ENCODE measurements at places on chromosomes 1 and 21.

GRCh38 chr21:44957901-44958451, 18.1 kb downstream of the SLX9 start:
- DNase-seq, result no peak

DNA sequence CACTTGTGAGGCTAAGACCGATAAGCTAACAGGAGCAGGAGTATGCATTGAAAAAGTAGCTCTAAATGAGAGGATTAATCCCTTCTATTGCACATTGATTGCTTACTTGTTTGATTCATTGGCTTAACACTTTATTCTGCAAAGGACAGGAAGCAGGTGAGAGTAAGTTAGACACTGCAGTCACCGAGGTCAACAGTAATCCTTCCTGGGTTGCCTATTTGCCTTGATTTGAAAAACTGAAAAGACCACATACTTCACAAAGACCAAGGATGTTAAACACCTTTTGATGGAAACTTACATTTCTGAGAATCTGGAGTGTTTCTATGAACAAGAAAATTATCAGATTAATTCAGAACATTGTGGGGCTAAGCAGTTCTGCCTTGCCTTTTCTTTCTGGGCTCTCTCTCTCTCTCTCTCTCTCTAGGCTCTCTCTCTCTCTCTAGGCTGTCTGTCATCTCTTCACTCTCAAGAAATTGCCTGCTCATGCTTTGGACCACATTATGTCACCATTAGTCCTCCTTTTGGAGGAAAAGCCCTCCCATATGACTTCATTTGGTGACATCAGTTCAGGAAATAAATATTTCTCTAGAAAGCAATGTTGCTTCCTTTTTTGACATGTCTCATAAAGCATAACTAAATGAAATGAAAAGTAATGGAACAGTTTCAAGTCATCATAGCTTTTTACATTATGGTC, 103.8 kb downstream of the TNFSF18 start:
- DNase-seq, result no peak

- no peak for DNase-seq
Measured at GRCh38 chr1:163701783-163702374, 380.1 kb downstream of the NUF2 start.

GRCh38 chr1:53127546-53127945, 14.9 kb downstream of the SLC1A7 start:
- DNase-seq, result no peak

DNA sequence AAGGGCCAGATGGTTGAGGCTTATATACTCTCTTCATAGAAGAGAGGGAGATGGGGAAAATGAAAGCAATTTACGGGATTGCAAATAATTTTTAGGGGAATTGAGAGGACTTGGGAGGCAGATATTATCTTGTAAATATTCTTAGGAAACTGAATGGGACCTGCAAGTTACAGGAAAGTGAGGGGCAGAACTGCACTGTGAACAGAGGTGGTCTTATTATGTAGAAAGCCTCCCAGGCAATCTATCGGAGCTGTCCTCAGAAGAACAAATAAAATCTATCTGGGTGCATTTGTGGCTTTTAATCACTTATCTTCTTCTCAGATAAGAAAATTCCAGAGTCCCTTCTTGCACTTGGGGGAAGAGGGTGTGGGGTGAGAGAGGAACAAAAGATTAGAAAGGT, 223.5 kb downstream of the RHOU start:
- DNase-seq, result no peak

DNA sequence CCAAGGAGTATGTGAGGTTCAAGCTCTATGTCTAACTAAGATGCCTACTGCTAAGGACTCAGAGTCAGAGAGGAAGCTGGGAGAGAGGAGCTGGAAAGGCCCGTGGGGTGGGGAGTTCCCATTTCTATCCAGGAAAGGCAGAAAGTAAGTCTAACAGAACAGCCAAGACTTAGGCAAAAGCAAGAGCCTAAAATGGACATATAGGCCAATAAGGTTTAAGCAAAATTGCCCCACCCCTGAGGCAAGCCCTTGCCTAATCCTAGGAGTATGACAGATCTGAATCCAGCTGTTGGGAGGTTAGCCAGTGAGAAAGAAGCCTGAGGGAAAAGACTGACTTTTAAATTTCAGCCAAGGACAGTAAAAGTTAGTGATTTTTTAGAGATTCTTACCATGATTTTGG, 1.6 kb upstream of the KLHDC9 start:
- no peak for DNase-seq

DNA sequence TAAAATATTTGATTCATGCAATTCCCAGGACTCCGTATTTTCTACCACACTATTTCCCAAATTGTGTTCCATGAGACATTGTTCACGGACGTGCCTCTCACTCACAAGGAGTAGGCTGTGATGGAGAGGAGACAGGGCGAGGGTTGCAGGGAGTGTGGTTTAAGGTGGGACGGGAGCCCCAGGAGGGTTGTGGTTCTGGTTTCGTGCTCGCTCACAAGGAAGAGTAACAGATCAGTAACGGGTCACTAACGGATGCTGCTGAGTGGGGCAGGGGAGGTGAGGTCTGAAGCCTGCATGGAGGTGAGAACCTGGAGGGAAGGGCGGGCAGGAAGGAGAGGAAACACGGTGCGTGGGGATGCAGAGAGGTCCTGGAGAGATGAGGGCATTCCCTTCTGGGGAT, 28.8 kb downstream of the TFF3 start:
- DNase-seq, result no peak

DNA sequence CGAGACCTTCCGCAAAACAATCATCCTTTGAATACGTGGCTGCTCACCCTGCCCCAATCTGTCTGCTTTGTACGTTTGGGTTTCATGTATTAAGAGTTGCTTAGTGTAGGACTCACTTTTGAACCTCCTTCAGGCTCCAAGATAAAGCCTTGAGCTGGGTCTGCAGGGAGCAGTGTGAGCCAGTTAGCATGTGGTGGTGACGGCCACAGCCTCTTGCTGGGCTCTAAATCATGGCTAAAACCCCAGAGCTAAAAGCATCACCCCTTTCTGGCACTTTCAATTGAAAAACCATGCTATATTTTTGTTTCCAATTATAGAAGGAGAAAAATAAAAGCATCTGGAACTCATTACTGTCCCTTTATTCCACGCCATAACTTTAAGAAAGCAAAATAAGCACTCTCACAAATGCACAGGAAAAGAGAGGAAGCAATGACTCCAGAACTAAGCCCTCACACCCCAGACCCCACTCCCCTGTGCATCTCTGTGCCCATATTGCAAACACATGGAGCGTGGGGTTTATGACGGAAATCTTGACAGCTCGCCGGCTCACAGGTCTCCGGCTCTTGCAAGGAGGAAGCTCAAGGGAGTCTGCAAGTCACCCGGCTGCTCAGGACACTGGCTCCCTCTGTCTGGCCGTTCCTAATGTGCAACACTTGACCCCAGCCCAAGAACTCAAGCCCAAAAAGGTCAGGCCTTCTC, 135.5 kb downstream of the MIS18A start:
- DNase-seq, result no peak

- DNase-seq, result no peak
Measured at GRCh38 chr1:84836145-84836544, 56.9 kb downstream of the LPAR3 start.

DNA sequence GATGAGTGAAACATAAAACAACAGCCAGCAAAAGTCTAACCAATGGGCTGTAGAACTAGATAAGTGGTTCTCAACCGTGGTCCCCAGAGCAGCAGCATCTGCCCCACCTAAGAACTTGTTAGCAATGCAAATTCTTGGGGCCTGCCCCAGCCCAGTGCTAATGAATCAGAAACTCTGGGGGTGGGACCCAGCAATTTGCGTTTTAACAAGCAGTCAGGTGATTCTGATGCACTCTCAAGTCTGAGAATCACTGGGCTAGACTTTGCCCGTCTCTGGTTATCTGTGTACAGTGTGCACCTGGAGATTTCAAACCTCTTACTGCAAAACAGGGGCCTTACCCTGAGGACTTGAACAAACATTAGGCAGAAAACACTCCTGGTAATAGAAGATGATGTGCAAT, 66.5 kb downstream of the PLXNA2 start:
- peak; percentile 49 for DNase-seq

- no peak for DNase-seq
Measured at GRCh38 chr21:42922918-42923317, 2.5 kb downstream of the ERVH48-1 start.

DNA sequence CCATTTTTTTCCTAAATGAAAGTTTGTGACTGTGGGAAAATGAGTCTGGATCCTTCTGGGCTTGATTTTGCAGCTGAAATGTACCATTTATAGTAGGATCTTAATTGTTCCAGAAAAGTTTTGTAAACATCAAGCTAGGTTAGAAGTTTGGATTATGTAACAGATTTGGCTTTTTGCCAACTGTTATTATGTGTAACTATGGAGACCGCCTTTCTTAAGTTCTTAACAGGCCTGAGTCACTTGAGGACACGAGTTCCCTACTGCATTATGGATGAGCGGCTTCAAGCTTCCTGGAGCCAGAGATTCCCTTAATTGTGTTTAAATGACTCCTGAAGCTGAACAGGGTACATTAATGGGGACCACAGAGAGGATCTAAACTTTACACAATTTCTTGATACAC, 22.2 kb downstream of the SLC25A33 start:
- DNase-seq, result peak; percentile 28

- no peak for DNase-seq
Measured at GRCh38 chr1:177915641-177916040, 54.2 kb downstream of the SEC16B start.

DNA sequence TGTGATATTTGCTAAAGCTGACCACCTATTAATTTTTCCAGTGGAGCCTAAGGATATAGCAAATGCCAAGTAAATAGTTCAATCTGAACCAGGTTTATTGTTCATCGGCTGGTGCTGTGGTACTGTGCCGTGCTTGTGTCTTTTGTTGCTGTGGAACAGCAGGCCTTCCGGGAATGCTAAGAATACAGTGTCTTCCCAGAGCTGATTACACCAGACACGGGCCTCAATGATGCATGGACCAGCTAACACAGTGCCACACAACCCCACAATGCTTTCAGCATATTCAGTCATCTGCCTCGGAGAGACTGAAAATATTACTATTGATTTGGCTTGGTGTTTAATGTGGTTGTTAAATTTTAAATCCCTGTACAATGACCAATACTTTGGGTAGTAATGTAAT, 415.4 kb downstream of the PTBP2 start:
- no peak for DNase-seq

DNA sequence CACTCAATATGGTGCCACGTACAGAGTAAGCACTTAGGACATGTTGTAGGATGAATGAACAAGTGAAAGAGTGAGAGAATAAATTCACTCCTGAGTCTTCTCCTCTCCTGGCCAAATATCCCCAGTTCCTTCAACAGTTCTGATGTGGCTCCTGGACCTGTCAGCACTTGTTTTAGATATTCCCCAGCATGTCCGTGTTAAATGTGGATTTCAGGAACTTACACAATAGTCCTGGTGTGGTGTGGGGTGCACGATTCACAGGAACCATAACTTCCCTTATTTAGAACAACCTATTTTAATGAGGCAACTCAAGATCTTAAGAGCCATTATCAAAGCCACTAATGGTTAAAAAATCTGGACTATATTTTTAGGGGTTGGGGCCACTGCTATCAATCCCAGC, 39.0 kb upstream of the MYSM1 start:
- DNase-seq, result no peak

DNA sequence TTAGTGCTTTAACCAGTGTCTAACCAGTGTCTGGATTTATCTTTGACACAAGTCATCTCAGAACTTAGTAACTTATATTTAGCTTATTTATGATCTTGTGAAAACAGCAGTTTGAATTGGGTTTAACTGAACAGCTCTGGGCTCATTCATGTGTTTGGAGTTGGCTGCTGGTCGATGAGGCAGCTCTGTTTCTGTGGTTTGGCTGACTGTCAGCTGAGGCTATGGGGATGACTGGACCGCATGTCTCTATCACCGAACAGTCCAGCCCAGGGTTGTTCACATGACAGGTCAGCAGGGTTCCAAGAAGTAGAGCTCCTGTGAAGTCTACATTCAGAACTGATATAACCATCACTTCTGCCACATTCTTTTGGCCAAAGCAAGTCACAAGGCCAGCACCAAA, 29.1 kb upstream of the C21orf91 start:
- no peak for DNase-seq

DNA sequence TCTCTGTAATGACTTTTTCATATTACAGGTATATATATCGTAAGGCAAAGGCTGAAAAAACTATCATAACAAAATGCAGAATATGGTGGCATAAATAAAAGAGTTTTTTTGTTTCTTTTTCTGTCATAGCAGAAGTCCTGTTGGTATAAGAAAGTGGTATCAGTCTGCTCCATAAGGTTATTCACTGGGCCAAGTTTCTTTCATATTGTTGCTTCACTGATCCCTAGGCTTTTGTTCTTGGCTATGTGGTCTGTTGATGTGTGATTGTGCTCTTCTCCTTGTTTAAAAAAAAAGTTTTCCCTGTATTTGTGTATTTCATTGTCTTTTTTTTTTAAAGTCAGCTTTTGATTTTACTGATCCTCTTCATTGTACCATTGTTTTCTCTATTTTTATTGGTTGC, 26.0 kb downstream of the PTBP2 start:
- DNase-seq, result no peak

DNA sequence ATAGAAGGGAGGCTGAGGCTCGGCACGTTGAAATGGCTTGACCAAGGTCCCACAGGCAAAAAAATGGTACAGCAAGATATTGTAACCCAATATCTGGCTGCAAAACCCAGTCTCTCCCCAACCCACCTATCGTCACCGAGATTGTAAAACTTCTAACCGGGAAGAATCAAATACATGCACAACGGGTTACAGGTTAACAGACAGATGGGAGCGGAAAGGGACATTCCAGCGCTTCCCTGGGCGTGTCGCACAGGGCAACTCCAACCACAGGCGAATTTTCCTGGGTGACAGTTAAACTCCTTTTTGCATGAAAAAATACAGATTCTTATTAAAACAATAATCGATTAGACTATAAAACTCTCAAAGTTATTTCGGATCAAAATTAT, 31.8 kb upstream of the JUN start:
- no peak for DNase-seq

- DNase-seq, result no peak
Measured at GRCh38 chr1:247370786-247371732, 39.4 kb upstream of the ZNF496 start.

- no peak for DNase-seq
Measured at GRCh38 chr1:199490769-199491527, 536.6 kb upstream of the NR5A2 start.

DNA sequence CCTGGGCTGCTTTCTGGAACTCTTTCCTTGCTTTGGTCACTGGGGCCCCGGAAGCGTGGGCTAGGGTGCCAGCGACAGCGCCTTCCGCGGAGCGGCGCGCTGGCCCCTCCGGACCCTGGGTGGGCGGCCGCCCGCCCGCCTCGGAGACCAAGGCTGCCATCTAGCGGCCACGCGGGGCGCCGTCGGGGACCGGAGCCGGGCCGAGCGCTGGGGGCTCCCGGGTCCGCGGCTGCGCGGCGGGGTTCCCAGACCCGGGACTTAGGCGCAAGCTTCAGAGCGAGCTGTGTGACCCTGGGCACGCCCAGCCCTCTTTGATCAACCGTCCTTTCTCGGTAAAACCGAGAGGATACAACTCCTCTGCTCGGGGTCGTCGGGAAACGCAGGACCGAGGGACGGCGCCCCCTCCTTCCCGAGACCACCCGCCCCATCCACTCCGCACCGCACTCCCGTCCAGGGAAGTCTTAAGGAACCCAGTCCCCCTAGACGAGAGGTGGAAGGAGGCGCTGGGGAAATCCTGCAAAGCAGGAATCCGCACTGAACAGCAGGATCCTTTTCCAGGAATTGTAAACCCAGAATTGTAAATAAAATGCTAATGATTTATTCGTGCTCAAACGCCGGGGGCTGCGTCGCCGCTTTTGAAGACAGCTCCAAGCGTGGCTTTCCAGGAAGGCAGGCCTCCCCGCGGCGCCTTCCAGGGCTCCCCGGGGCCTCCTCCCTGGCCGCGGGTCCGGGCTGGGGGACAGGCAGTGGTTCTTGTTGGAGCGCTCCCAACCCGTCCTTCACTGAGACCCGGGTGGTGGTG, 41.2 kb downstream of the RRAGC start:
- peak; percentile 8 for DNase-seq

All from NCI-H2081 (cell line).